ENCODE measurements at places on chromosomes 11 and 22.
A peak's percentile ranks its signal among the peaks of the same experiment; 100 is the strongest.

- DNase-seq, result no peak
Measured at GRCh38 chr11:69702769-69703452, 911 bp downstream of the FGF19 start.

- no peak for DNase-seq
Measured at GRCh38 chr11:114187173-114187572, 109.0 kb upstream of the NNMT start.

- no peak for DNase-seq
Measured at GRCh38 chr11:26229981-26230380, 101.9 kb upstream of the ANO3 start.

- DNase-seq, result no peak
Measured at GRCh38 chr22:17807578-17808410, 33.5 kb upstream of the BID start.

GRCh38 chr11:19607656-19608360 lies 104.8 kb upstream of the NAV2 start:
- no peak for DNase-seq

- no peak for DNase-seq
Measured at GRCh38 chr11:119359365-119360214, 13.1 kb upstream of the MFRP start.

DNA sequence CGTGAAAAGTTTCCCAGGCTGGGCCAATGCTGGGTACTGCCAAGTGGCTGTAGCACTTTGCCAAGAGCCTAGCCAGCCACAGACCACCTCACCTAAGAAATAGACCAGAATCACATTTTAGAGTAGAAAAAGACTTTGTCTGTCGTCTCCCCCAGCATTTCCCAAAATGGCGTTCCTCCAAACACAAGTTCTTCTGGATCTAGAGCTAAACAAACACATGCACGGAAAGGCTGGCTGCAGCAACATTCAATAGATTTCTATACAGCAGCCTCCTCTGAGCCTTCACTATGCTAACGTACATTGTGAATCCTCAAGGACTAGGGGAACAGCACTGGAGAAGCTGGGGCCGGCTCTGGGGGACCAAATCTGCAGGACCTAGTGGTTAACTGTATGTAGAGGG lies 65.0 kb downstream of the EFCAB6 start:
- DNase-seq, result no peak

GRCh38 chr11:66462010-66462409 lies 4.7 kb upstream of the PELI3 start:
- no peak for DNase-seq

DNA sequence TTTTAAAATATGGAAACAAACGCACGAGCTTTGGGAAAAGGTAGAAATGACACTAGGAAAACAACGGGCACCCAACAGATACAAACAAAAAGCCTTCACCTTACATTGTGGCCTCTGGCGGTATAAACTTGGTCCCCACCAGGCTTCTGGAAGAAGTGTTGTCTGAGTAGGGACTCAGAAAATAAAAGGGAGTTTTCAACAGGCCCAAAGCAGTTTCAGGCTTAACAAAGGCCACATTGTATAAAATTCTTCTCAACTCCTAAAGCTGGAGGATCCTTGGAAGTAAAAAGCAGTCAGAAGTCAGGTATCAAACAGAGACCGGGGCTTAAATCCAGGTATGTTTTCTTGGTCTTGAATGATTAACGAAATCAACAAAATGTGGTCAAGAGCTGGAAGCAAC lies 61.0 kb downstream of the LARGE1 start:
- no peak for DNase-seq

- no peak for DNase-seq
Measured at GRCh38 chr11:132111316-132111715, 740.9 kb downstream of the NTM start.

GRCh38 chr11:69277074-69277809 lies 16.7 kb upstream of the MYEOV start:
- DNase-seq, result no peak

DNA sequence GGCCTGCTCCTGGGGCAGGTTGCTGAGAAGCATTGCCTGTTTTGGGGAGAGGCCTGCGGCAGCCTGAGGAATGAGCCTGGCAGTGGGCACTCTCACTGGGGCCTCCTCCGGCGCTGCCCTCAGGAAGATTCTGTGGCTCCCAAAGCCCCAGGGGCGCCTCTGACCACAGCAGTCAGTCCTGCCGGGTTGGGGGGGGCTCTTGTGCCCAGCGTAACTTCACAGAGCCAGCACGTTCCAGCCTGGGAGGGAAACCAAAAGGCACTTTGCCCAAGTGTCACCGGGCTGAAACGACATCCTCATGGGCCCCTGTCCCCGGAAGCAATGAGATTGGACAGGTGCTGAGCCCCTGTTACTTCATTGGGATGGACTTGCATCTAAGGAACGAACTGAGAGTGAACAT lies 4.3 kb upstream of the LRP5 start:
- DNase-seq, result no peak

GRCh38 chr22:19607192-19608002 lies 83.2 kb upstream of the CLDN5 start:
- peak; percentile 16 for DNase-seq

DNA sequence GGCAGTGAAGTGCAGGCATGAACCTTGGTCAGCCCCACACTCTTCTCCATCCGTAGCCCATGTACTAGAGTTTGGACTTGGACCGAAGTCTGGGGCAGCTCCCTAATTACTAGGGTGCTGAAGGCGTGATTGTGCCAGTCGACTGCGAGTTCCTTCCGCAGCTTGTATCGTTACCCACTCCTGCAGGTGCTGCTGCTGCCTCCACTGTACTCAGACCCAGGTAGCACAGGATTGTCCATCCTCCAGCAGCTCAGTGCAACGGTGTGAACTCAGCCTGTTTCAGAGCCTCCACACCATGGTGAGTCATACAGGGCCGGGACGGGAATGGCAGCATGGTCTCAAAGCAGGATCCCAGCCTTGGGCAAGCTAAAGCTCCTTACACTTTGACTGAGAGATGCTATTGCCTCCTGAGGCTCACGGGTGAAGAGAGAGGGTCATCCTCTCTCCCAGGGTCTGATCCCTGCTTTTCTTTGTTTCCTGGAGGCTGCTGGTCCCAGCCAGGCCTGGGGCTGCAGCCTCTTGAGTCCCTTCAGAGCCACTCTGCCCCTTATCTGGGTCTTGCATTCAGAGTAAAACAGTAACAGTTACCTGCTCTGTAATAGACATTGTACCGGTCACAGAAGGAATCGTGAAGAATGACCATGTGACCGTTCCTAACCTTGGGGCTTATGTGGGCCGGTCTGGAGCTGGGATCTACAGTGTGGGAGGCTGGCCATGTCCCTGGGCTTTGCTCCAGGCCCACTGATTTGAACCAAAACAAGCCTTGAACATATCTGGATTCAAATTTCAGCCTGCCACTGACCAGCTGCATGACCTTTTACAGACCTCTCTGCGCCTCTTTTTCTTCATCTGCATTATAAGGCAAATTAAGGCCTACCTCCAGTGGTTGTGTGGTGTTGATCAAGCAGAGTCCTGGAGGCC lies 1.7 kb downstream of the TKFC start:
- DNase-seq, result no peak

- peak; percentile 20 for DNase-seq
Measured at GRCh38 chr11:8810540-8811301, 100.3 kb upstream of the AKIP1 start.

DNA sequence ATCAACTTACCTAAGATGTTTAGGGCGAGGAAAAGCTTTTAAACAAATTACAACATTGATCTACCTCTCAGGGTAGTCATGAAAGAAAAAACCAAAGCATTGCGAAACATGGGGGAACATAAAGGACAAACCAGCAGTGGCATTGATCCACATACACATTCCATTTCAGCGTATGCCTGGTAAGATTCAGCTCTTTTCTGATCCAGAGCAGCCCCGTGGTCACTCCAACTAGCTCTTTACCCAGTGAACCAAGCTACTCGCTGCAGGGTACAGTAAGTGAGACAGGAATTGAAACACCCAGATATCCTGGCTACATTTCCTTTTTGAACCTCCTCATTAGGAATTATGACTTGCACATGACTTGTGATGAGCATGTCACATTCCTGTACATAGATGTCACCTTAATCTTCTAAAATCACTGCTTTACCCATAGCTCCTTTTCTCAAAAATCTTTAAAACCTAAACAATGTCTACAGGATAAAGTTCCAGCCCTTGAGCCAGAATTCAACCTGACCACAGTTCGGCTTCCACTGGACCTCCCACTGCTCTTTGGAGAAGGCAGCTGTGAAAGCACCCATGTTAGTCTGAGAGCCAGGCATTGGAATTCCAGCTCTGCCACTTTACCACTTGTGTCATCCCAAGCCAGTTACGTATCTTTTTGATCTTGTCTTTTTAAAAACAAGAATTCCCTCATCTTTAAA lies 42.9 kb upstream of the AKIP1 start:
- no peak for DNase-seq

DNA sequence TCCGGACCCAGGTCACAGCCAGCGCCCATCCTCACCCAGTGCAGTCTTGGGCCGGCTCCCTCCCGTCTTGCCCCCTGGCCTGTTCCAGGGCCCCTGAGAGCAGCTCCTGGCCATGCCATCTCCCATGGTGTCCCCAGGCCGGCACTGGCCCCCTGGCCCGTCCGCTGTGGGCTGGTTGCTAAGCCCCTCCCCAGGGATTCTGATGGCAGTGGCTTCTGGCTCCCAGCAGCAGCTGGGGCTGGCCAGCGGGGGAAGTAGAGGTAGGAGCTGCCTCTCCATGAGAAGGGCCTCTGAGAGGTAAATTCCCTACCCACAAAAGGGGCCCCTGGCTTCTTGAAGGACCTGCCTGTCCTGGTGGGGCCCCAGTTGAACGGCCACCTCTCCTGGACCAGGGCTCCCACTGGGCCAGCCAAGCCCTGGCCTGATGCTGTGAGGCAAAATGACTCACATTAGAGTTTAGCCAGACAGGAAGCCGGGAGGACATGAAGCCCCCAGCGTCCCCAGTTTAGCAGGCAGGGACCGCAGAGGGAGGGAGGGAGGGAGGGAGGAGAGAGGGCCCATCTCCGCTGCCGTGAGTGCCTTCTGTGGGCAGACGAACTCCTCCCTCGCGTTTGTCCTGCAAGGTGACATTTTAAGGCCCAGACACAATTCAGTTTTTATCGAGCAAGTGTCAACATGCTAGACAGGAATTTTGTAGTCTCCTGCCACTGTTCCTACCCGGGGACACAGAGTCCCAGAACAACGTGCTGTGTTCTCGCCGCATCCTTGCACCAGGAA lies 32.9 kb upstream of the GAL start:
- no peak for DNase-seq

DNA sequence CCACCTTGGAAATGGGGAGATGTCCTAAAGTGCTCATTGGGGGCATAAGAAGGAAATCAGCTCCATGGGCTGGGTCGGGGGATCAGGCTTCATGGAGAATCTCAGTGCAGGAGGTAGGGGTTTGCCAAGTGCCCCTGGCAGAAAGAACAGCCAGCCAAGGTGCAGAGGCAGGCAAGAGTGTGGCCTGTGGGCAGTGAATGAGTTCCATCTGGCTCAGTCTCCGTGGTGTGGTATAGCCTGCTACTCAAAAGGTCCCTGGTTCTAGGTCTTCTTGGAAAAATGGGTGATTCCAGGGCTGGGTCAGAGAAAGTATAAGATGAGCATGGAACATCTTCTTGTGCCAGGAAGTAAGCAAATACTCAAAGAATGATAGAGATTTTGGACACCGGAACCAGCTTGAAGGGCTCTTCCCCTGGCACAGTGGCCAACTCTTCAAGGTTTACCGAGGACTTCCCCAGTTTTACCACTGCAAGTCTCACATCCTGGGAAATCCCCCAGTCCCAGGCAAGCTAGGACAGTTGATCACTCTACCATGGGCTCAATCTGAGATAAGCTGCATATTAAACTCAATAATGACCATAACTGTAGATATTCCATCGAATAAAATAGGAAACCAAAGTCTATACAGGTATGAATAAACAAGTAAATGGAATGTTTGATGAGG lies 10.6 kb upstream of the ARAP1 start:
- peak; percentile 56 for DNase-seq

DNA sequence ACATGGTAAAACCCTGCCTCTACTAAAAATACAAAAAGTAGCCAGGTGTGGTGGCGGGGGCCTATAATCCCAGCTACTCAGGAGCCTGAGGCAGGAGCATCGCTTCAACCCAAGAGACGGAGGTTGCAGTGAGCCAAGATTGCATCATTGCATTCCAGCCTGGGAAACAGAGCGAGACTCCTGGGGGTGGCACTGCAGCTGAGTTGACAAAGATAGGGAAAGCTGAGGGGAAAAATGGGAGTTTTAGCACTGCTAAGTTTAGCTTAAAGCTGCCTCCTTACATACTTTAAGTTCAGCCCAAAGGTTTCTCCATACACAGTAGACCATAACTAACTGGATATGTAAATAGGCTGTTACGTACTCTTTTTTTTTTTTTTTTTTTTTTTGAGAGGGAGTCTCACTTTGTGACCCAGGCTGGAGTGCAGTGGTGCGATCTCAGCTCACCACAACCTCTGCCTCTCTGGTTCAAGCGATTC lies 9.0 kb upstream of the USP28 start:
- no peak for DNase-seq

DNA sequence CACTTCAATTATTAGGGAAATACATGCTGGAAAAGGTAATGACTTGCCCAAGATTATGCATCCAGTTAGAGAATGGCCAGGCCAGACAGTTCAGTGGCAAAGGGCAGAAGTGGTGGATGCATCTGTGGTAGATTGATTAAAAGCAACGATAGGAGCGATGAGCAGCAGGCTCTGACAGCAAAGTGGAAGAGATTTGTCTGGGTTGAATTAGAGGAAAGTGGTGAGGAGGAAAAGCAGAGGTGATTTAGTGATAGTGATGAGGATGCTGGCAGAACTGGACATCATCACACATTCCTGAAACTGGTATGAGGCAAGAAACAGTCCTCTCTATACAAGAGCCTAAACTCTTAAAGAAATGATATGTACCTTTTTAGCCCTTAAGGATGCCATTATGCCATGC lies 12.5 kb downstream of the HSD17B12 start:
- no peak for DNase-seq

DNA sequence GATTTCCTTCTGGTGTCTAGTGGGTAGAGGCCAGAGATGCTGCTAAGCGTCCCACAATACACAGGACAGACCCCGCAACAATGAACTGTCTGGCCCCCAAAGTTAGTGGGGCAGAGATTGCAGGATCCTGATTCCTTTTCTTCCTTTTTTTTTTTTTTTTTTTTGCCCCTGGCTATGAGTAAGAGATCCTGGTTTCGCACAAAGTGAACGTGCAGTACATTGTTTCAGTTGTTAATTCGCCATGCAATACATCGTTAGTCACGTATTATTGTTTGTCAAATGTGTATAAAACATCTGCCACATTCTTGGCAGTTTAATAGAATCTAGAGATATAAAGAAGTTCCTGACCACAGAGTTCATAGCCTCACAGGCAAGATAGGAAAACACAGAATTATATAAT lies 20.2 kb downstream of the ST3GAL4 start:
- no peak for DNase-seq

DNA sequence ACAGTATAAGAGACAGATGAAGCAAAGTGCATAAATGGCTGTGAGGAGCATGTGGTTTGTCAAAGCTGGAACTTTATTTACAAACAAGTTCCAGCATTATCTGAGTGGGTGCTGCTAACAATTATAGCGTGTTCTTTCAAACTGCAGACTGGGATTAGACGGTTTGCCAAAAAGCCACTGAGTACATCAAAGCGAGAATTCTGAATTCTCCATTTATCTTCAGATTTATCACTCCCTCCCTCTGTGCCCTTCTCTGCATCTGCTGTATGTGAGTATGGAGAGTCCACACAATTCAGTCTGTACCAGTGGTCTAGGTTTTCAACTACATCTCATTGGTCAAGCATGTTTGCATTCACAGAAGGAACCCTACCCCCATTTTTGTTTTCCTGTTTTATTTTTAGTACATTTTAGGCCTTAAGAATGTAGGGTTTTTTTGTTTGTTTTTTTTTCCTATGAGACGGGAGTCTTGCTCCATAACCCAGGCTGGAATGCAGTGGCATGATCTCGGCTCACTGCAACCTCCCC lies 18.1 kb upstream of the INCENP start:
- no peak for DNase-seq

Data from activated CD4-positive, alpha-beta T cell treated with anti-CD3 and anti-CD28 coated beads, Interleukin-2, Interleukin-6, amounts not matched to agents 100 ng/mL and 50 ng/mL, durations not matched to agents 16 hours and 8 hours (primary cell).